ENCODE measurements at places on chromosomes 6 and 20.
A peak's percentile ranks its signal among the peaks of the same experiment; 100 is the strongest.

DNA sequence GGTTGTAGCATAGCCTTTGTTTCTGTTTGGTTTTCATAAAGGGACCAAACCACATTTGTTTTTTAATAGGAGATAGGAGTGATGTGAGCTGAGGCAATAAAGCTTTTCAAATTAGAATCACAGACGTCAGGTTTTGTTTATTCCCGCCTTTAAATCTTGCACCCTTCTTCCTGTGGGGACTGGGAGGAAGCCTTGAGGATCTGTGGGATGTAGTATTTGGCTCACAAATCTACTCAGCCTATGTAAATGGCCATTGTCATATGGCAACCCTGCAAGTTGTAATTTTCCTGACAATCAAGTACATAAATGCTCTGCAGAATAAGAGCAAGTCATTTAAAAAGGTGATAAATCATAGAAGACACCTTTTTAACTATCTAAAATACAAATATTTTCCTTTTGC is 110.4 kb downstream of the ADGRG6 start:
- peak; percentile 28 for DNase-seq

GRCh38 chr20:1293641-1294379 is 27.7 kb downstream of the SNPH start:
- DNase-seq = no peak

- no peak for DNase-seq
These were observed 10.4 kb downstream of the CHD6 start for GRCh38 chr20:41607791-41608190.

- DNase-seq = peak; percentile 23
These were observed 1.5 kb downstream of the PYGB start for GRCh38 chr20:25249198-25249931.

- DNase-seq = no peak
These were observed 15.4 kb upstream of the CDYL start for GRCh38 chr6:4760773-4761172.

GRCh38 chr20:20212675-20213096 is 155.2 kb upstream of the INSM1 start:
- no peak for DNase-seq

GRCh38 chr6:130518588-130518987 is 152.8 kb downstream of the TMEM200A start:
- DNase-seq = no peak

GRCh38 chr20:17840423-17840822 is 128.2 kb downstream of the SNX5 start:
- no peak for DNase-seq

- DNase-seq = no peak
These were observed 385.7 kb upstream of the MMS22L start for GRCh38 chr6:97668716-97669115.

DNA sequence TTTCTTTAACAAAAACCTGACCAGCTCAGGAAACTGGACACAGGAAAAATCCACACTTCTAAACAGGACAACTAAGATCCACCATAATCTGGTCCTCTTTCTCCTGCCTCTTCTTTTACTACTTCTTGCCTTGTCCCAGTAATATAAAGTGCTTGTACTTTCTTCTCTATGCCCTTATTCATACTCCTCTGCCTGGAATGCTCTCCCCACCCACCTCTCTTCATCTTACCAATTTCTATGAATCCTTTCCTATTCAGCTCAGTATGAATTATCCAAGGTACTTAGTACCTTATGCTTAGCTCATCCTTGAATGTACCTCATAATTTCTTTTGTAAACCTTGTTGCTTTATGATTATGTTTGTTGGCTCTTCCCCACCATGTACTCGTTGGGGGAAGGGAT is 159.4 kb downstream of the CDK19 start:
- DNase-seq = no peak

- no peak for DNase-seq
These were observed 291.7 kb downstream of the SLC35F1 start for GRCh38 chr6:118198746-118199145.

DNA sequence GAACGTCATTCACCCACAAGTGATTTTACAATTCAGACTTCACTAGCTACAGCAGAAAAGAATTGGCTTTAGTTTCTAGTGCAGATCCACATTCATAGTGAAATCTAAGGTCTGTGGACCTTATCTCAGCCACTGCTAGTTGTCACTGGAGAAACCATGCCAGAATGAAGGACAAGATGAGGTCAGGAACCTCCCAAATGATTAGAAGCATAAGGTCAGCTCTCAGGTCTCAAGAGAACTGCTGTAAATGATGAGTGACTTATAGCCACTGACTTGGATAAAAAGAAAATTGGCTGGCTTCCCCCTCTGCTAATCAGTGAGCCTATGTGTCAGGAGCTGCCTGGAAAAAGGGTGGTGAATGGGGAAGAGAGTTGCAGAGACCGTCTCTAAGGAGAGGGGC is 265.3 kb upstream of the BMP2 start:
- DNase-seq = no peak

- peak; percentile 33 for DNase-seq
These were observed 659 bp downstream of the TAF4 start for GRCh38 chr20:62064770-62065673.

- peak; percentile 72 for DNase-seq
These were observed 131.6 kb downstream of the OGFRL1 start for GRCh38 chr6:71420095-71420692.

- no peak for DNase-seq
These were observed 207.0 kb downstream of the CDC5L start for GRCh38 chr6:44594481-44594880.

DNA sequence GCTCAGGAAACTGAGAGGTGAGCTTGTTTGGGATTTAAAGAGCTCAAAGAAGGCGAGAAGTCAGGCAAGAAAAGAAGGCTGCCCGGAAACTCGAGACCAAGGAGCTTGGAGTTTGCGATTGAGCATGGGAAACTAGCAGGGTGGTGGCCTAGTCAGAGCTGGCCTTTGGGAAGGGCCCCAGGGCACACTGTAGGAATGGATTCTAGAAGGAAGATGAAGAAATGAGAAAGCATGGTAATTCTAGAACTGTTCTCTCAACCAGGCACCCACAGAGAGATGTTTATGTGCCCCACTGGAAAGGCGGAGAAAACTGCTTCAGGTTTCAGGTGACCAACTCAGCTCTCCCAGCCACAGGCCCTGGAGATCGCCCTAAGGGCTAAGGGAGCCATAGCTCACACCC is 126.2 kb downstream of the FOXO3 start:
- DNase-seq = no peak

DNA sequence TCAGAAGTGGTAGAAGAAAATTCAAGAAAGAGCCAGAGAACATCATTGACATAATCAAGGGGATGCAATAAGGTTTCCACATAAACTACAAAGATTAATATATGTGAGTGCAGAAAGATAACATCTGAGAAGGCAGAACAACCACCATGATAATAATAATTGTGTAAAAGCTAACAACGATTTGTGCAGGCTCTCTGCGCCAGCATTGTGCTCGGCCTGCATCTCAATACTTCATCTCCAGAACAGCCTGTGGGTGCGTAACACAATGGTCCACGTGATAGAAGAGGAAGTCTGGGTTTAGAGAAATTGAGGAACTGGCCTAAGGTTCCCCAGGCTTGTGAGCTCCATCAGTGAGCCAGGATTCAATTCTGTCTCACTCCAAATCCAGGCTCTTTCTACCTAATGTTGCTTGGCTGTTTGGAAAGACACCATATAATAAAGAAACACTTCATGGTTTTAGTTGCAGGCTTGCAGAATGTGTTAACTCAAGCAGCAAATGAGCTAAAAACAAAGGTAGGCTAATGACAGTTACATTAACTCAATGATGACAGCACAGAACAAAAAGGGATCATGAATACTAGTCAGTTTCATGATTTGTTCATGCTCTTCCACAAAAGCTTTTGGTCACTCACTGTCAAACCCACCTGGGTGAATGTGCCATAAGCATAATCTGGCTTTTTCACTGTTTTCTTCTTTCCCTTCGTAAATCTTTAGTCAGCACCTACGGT is 71.2 kb downstream of the LY86 start:
- DNase-seq = no peak

DNA sequence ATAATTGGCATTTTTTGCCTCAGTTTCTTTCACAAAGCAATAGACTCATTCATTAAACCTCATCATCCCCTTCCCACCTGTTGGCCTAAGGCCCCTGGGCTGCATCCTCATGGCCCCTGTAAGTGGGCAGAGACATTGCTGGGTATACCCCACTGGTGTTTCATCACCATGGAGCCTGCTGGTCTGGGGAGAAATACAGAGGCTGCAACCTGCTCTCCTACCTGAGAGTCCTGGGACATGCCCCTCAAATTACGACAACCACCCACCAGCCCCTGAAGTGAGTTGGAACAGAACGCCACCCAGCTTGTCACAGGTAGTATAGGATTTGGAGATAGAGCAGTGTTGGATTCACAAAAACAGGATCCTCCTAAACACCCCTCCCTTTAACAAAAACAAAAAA is 190.8 kb downstream of the ANKRD60 start:
- no peak for DNase-seq

GRCh38 chr6:25617997-25618396 is 34.0 kb upstream of the SCGN start:
- no peak for DNase-seq

DNA sequence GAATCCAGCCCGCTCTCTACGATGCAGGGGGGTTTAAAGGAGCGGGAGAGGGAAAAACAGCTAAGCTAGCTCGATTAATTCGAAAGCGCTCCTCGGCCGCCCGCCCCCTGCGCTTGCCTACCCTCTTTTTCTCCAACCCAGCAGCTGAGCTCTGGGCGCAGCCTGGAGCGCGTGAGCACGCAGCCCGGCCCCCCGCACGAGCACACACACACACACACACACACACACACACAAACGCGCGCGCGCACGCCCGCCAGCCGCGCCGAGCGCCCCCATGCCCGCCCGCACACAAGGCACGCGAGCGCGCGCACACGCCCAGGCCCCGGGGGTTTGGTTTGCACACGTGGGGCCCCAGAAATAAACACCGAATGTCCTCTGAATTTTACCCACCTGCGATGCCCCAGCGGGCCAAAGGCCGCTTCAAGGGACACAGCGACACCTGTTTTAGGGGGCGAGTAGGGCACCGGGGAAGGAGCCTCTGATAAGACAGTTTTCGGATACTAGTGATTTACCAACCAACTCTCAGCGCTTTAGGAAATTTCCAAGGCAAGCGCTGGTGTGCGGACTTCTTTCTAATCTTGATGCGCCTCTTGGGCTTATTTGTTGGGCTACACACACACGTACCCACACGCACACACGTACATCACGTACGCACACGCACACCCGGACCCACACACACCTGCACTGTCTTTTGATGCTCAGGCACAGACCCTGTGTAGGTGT is 802 bp upstream of the NRN1 start:
- DNase-seq = peak; percentile 73

DNA sequence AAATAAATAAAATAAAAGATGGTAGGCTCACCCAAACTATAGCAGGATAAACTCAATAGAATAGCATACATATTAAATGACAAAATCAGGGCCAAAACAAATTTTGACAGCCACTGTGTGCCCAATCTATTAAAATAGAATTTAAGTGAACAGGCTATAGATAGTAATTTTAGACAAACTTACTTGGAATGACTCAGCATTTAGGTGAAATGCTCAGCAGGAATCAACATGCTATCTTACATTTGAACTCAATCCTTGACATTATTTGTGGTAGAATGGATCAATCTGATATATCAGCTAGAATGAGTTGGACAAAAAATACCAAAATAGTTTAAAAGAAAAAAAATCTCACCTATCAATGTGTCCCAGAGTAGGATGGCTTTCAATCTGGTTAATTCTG is 578.6 kb downstream of the RFPL4B start:
- DNase-seq = no peak

- peak; percentile 96 for DNase-seq
These were observed 1.6 kb downstream of the MARCKS start for GRCh38 chr6:113858480-113859348.

GRCh38 chr6:36504181-36504580 is 43.1 kb downstream of the STK38 start:
- no peak for DNase-seq

DNA sequence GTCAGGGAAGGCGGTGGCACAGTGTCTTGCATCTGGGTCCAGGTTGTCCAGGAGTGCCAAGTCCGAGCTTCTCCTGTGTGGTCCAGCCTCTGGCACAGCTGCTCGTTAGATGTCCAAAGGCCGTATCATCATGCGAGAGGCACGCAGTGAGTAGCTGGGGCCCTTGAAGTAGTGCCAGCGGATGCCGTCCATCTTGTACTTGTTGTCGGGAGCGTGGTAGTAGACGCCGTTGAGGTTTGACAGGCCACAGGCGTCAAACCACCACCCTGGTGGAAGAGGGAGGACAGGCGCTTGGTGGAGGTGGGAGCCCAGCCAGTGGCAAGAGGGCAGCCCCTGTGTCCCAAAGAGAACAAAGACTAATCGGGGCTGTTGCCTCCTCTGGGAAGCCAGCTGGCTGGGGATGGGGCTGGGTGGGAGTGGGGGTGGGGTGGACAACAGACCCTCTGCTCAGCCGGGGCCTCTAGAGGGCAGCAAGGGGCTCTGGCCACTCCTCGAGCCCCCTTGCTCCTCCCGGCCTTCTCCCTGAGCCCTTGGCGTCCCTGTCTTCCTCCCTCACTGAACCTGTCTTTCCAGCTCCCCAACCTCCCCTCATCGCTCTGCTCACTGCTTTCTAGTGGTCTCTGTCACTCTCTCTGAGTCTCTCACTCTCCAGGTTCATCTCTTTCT is 39.5 kb downstream of the FAM110A start:
- no peak for DNase-seq

- no peak for DNase-seq
These were observed 124.2 kb upstream of the GMDS start for GRCh38 chr6:2369606-2370005.

DNA sequence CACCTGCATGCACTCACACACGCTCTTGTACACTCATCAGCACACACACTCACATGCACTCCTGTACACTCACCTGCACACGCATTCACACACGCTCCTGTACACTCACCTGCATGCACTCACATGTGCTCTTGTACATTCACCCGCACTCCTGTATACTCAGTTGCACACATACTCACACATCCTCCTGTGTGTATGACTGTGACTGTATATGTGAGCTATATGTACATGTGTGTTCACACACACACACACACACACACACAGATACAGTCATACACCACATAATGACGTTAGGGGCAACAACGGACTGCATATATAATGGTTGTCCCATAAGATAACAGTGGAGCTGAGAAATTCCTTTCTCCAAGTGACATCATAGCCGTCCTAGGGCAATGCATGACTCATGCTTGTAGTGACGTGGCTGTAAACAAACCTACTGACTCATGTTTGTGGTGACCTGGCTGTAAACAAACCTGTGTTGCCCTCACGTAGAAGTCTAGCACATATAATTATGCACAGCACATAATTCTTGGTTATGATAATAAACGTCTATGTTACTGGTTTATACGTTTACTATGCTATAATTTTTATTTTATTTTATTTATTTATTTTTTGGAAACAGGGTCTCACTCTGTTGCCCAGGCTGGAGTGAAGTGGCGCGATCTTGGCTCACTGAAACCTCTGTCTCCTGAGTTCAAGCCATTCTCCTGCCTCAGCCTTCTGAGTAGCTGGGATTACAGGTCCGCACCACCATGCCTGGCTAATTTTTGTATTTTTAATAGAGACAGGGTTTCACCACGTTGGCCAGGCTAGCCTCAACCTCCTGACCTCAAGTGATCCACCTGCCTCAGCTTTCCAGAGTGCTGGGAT is 22.8 kb upstream of the TAF4 start:
- peak; percentile 66 for DNase-seq

Measured in dermis blood vessel endothelial cell (primary cell).